Panc1 (cell line): ENCODE measurements at places on chromosomes 12 and 14. TPM values are rescaled to one million over a fixed set of nuclear protein-coding genes. Genes with fewer than 3 reads are reported as not detected.

DNA sequence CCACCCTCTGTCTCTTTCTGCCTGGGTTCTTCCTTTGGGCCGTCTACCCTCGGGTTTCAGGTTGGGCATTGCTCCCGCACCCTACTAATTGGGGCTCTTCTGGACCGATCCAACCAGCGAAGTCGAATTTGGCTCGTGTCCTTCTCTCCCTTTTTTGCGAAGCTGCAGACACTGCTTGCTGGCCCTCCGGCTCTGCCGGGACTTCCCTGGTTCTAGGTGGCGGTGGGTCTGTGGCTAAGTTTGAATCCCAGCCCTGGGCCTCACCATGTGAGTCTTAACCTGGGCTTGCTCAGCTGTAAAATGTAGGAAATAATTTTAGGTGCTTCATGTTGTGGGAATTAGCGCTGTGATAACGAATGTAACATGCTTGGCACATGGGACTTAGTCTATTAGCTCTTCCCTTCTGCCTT, 418 bp upstream of the CISTR start:
- no peak for DNase-seq

GRCh38 chr14:69008421-69008884, 29.4 kb upstream of the ACTN1 start:
- DNase-seq, result no peak

GRCh38 chr14:100778951-100779690, 46.8 kb upstream of the MEG3 start:
- DNase-seq, result no peak

TMEM19 gene
- 72.8 TPM for total RNA-seq

GRCh38 chr14:64673748-64674147, 30.5 kb upstream of the PLEKHG3 start:
- no peak for DNase-seq

ABCC9 gene
- 0.03 TPM for total RNA-seq
